Daoy (cell line): ENCODE measurements at places on chromosomes 12 and 14.

DNA sequence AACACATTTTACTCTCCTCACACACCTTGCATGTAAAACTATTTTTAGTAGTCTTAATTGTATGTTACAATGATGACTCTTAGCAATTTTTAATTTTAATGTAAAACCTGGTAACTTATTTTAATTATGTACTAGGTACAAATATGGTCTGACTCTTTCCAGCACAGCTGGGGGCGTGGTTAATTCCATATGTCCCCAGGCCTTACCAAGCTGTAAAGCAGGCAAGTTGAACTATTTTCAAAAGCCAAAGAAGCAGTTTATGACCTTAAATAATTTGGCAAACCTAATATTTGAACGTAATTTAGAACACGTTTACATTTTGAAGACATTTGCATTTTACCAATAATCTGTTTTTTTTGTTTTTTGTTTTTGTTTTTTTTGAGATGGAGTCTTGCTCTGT lies 9.3 kb upstream of the ACOT6 start:
- DNase-seq = no peak

DNA sequence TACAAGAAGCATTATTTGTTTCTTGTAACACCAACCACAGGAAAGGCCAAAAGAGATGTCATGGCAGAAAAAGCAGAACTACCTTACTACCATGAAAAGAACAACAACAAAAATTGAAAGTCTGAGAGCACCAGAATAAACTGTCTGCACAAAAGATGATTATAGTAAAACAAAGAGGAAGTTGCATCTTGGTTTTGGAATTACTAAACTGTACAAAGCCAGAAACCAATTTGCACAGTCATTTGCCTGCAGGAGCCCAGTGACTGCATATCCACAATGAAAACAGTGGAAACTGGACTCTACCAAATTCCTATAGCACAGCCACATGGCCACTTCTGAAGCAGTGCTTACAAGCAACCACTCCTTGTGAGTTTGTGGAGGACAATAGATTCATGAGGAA lies 276.2 kb downstream of the SSPN start:
- DNase-seq = peak; percentile 12

- no peak for DNase-seq
These were observed 30.8 kb downstream of the SMOC1 start for GRCh38 chr14:69909826-69910550.

- DNase-seq = peak; percentile 37
These were observed 35.2 kb upstream of the MEG3 start for GRCh38 chr14:100790502-100791347.

DNA sequence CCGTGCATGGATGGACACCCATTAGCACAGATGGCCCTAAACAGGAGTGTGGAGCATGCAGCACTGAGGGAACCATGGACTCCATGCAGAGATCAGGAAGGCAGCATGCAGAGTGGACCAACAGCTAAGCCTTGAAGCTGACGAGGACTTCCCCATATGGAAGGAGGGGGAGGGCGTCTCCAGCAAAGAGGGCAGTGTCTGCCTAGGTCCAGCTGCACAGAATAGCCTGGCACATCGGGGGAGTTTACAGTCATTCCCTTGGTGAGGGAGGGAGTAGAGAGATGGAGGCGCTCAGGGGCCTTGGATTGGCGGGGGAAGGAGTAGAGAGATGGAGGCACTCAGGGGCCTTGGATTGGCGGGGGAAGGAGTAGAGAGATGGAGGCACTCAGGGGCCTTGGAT lies 64.5 kb downstream of the ANKRD9 start:
- DNase-seq = no peak

- no peak for DNase-seq
These were observed 7.4 kb upstream of the RND1 start for GRCh38 chr12:48873096-48873495.

- no peak for DNase-seq
These were observed 11.7 kb upstream of the MYL2 start for GRCh38 chr12:110932046-110932445.

GRCh38 chr14:54420478-54421142 lies 20.6 kb downstream of the CNIH1 start:
- peak; percentile 43 for DNase-seq
